Fibroblast of skin of scalp (primary cell): ENCODE measurements at places on chromosomes 12 and 14.

DNA sequence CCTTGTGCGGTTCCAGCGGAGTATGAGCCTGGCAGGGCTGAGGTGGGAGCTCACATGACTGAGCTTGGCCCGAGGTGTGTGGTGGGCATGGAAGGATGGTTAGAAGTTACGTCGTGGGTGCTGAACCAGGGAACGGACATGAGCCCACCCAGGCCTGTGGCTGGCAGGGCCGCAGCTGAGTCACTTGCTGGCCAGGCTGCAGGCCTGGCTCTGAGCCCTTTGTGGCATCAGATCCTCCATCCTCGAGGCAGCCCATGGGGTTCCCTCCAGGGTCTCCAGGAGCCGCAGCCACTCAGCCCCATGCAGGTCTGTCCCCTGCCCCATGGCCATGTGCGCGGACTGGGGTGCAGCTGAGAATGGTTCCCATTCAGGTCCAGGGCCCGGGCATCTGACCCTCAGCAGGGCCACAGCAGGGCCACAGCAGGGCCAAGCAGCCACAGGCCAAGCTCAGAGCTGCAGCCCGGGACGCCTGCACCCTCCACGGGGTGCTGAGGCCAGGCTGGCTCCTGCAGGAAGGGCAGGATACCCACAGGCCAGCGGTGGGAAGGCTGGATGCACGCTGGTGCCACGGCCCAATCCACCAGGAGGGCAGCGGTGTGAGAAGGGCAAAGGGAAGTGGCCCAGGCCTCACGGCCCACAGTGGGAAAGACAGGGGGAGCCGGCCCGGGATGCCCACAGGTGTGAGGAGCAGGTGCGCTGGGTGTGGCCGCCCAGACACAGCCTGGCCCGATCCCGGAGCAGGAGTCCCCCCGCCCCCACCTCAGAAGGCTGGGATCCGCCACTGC lies 26.3 kb upstream of the ULK1 start:
- DNase-seq: no peak

DNA sequence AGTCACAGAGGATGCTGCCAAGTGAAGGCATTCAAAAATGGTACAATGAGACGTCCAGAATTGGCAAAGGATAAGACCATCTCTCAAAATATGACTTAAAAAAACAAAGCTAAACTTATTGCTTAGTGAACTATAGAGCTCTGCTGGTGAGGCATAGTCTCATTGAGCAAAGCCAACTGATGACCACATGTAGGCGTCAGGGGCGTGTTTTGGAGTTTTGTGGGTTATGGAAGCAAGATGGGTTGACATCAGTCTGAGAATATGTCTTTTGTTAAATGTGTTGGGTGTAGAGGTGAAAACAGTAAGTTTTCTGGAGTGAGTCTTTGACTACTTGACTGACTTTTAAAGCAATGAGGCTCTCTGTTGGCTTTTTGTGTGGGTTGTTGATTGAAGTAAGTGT lies 47.2 kb downstream of the ATL1 start:
- DNase-seq: peak; percentile 76

DNA sequence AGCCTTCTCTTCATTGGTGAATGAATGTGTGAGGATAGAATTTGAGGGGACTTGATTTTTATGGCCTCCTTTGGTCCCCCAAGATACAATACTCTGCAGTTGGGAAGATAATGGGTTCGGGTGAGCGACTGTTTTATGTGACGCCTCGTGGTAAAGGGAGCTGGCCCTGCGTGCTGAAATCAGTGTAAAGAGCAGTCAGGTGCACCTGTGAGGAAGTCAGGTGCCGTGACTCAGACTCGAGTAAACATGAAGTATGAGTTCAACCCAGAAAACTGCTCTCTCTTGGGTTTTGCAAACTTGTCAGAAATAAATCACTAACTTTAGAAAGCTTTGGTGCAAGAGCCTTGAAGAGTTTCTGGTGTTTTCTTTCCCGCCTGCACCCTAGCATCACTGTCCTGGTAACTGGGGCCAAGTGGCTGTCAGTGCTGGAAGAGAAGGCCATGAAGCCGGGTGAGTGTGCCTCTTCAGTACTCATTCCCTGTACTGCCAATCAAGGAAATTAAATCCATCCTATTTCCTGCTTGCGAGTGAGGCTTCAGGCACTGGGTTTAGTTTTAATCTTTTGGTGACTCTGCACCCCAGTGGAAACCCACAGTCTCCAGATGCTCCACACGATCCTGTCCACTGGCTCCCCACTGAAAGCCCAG lies 59.2 kb downstream of the AACS start:
- no peak for DNase-seq

DNA sequence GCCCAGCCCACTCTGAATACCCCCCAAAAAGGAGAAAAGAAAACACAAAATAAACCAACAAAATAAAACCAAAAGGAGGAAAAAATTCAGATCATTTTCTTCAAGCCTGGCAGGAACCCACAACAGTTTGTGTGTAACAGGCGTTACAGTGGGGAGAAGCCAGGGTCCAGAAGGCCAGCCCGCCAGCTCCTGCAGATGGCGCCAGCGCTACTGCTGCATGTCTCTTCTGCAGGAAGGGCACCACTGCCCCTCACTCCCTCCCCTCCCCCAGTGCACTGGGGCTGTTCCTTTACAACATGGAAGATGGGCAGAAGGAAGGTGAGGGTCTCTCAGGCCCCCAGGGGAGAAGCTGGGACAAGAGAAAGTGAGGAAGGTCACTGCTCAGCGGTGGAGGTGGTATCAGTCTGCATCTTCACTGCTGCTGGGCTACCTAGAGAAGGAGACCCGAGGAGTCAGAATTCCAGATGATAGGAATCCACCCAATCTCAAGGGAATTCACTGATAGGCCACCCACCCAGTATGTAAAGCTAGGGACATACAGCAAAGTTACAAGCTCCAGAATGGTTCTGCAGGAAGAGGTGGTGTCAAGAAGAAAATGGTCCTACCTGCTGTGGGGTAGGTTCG lies 2.3 kb upstream of the NOP2 start:
- DNase-seq: peak; percentile 43

DNA sequence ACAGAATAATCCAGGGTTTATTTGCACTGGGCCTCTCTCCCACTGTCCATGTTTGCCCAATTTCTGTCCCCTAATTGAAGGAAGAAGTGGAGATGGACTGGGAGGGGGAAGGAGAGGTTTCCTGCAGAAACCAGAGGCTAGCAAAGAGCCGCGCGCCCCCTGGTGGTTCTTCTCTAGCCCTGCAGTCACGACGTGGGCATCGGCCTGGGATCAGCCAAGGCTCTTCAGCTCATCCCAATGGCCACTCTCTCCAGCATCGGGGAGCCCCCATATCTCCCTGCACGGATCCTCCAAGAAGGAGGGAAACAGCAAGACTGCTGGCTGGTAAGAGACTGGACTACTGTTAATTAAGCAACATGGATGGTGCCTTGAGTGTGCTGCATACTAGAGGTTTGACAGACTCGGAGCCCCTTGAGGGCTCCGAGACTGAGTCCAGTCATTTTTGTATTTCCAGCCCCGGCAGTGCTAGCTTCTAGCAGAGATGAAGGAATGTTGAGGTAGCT lies 18.7 kb downstream of the ZBTB39 start:
- peak; percentile 77 for DNase-seq

- DNase-seq: peak; percentile 11
Observed at GRCh38 chr12:4579305-4580102, 17.5 kb downstream of the DYRK4 start.

GRCh38 chr12:22268406-22268805 lies 66.1 kb downstream of the ST8SIA1 start:
- DNase-seq: no peak

DNA sequence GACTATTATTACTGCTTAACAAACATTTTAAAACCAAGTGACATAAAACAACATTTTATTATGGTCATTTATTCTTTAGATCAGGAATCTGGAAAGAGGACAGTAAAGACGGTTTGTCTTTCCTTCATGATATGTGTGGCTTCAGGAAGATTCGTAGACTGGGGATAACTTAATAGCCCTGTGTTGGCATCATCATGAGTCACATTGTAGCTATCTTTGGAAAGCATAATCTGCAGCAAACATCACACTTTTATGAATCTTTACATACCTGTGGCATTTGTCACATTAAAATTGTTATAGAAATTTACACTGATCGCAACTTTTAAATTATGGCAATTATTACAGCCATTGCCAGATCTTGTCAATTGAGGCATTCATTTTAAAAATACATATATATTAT lies 397.1 kb downstream of the NOVA1 start:
- DNase-seq: peak; percentile 58

DNA sequence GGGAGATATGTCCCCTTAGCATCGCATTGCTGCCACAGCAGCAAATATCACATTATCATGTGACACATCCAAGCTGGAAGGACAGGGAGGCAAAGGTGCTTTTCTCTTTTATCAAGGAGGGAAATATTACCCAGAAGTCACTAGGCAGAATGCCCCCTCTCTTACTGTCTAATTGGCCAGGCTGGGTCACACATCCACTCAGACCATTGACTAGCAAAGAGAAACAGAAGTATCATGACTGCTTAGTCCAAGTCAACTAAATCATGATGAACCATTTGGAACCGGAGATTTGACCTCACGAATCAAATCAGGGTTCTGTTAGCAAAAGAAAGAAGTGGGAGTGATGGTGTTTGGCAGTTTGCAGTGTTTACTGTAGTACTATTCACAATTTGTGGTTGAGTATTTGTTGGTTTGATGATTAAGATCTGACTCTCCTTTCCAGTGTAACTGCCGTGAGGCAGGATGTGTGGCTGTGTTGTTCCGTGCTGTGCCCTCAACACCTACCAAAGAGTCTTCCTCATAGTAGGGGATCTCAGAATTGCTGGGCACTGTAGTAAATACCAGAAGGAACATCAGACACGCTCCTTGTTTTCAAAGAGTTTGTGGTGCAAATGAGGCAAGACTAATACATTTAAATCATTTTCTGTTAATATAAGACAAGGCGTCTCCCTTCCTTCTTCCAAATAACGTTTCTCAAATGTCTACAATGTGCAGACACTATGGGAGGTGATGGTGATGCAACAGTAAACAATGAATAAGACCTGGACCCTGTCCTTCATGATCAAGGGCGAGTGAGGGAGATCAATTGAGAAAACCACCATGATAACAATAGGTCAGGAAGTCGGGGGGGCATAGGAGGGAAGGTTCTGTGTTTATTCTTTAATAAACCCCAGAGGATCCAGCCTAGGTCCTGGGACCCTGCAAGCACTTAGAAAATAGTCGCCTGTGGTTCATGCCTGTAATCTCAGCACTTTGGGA lies 194.4 kb upstream of the CRY1 start:
- no peak for DNase-seq

GRCh38 chr14:97200245-97200644 lies 403.1 kb downstream of the VRK1 start:
- DNase-seq: no peak

DNA sequence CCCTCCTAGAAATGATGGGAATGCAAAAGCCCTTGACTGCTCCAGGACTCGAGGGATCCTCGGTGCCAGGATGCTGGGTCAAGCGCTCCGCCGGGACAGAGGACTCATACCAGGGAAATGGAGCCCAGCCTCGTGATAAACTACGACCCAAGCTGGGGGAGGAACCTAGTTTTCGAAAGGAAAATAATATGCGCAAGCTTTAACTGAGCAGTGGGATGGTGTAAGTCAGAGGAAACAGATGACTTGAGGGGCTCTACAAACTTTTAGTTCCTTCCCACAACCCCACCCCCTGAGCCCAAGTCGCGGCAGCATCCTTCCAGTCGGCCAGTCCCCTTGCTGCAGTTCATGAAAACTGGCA lies 654 bp upstream of the SUPT16H start:
- DNase-seq: no peak

GRCh38 chr14:95897280-95897679 lies 20.6 kb downstream of the TUNAR start:
- no peak for DNase-seq

DNA sequence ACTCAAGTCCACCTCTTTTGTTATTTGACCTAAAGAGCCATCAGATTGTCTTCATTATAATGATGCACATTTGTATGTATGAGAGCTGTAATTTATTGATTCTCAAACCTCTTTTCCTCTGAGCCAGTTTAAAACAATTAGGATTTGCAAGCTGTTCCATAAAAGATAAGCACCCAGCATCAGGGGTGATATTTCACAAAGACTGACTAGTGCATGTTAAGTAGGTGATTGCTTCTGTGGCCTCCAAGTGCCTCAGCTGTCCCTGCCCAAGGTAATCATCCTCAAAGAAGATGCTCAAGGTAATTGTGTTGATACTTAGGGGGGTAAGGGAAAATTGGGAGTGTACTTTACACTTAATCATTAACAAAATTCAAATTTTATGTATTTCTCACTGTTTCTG lies 18.2 kb downstream of the CEP128 start:
- DNase-seq: no peak

GRCh38 chr12:26791301-26791791 lies 41.6 kb downstream of the ITPR2 start:
- DNase-seq: peak; percentile 50

GRCh38 chr12:47397664-47398281 lies 308.1 kb downstream of the RPAP3 start:
- DNase-seq: peak; percentile 77

GRCh38 chr12:28568118-28568517 lies 377.9 kb downstream of the CCDC91 start:
- peak; percentile 88 for DNase-seq

- DNase-seq: no peak
Observed at GRCh38 chr14:99565383-99565782, 38.6 kb downstream of the CCDC85C start.

- peak; percentile 42 for DNase-seq
Observed at GRCh38 chr12:10562306-10562933, 51.0 kb downstream of the MAGOHB start.

DNA sequence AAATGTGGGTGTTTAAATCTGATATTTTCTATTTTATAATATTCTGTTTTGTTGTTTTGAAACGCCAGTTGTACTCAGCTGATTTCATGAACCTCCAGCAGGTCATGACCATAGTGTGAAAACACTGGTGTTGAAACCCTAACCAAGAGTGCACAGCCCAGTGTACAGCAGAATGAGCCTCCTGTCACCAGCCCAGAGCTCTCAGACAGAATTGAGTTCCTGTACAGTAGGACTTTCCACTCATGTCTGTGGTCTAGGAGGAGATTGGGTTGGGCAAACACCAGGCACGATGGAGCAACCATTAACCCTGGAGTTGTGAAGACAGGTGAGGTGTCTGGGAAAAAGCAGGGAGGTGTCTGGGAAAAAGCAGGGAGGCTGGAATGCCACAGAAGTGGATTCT lies 908.8 kb downstream of the VRK1 start:
- no peak for DNase-seq

GRCh38 chr14:87097015-87097414 lies 896.0 kb downstream of the GALC start:
- DNase-seq: peak; percentile 23
